Naive B cell (primary cell): ENCODE measurements at places on chromosomes 7 and 10. TPM values are rescaled to one million over a fixed set of nuclear protein-coding genes. Genes with fewer than 3 reads are reported as not detected.
A peak's percentile ranks its signal among the peaks of the same experiment; 100 is the strongest.

GRCh38 chr7:128881458-128882125 is 18.9 kb downstream of the ATP6V1F start:
- no peak overlapping the region for H3K27ac ChIP-seq
- H3K27me3 ChIP-seq: peaks cover 14% of the 10 kb centered on the region
- peaks cover 2% of the 10 kb centered on the region for H3K4me1 ChIP-seq
- DNase-seq: no peak

DNA sequence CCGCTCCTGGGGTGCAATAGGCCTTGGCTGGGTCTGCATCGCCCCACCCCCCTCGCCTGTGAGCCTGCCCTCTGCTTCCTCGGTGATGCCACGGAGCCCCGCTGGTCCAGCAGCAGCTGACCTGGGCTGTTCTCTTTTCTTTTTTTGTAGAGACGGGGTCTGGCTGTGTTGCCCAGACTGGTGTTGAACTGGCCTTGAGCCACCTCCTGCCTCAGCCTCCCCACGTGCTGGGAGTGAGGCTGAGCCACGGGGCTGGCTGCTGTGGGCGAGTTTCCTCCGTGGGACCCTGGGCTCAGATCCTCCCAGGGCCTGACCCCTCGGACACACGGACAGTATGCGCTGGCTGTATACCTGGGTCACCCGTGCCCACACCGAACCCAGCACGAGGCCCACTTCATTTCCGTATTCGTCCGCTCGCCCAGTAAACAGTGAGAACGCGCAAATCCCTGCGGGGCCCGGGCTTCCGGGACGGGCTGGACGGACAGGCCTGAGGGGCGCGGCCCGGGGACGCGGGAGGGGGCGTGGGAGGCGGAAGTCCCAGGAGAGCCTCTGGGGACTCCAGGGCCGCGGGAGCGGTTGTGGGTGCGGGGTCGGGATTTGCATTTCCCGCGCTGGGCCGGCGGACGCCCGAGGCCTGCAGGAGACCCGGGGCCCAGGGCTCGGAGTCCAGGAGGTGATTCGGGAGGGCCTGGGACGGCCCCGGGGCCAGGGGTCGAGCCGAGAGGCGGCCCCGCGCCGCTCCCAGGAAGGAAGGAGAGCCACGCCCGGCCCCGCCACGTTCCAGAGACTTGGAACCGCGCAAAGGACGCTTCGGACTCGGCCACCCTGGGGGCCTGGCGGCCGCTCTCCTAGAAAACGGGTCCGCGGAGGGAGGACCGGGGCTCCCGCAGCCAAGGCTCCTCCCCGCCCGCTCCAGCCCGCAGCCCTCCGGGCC is 57.7 kb upstream of the DNAJB6 start:
- H3K4me3 ChIP-seq: peak overlapping the region; percentile 20
- no peak for DNase-seq
- no peaks in the 10 kb centered on the region for H3K36me3 ChIP-seq
- H3K27me3 ChIP-seq: peaks cover 36% of the 10 kb centered on the region
- peaks cover 5% of the 10 kb centered on the region for H3K4me1 ChIP-seq
- no peak overlapping the region for H3K27ac ChIP-seq

Gene C7orf33
- polyA plus RNA-seq: not detected

- H3K27ac ChIP-seq: peak overlapping the region; percentile 81
- no peaks in the 10 kb centered on the region for H3K36me3 ChIP-seq
- no peaks in the 10 kb centered on the region for H3K27me3 ChIP-seq
Observed at GRCh38 chr7:44707558-44708230, 41.0 kb upstream of the ZMIZ2 start.

GRCh38 chr10:108755646-108756045 is 1167.7 kb downstream of the XPNPEP1 start:
- no peaks in the 10 kb centered on the region for H3K36me3 ChIP-seq
- DNase-seq: no peak
- no peaks in the 10 kb centered on the region for H3K4me1 ChIP-seq
- no peak overlapping the region for H3K4me3 ChIP-seq
- no peak overlapping the region for H3K27ac ChIP-seq
- peaks cover 11% of the 10 kb centered on the region for H3K27me3 ChIP-seq

- peaks cover 5% of the 10 kb centered on the region for H3K36me3 ChIP-seq
- H3K27me3 ChIP-seq: peaks cover 4% of the 10 kb centered on the region
- no peak overlapping the region for H3K4me3 ChIP-seq
- H3K27ac ChIP-seq: no peak overlapping the region
Observed at GRCh38 chr7:4073052-4073451, 609.0 kb upstream of the FOXK1 start.

DNA sequence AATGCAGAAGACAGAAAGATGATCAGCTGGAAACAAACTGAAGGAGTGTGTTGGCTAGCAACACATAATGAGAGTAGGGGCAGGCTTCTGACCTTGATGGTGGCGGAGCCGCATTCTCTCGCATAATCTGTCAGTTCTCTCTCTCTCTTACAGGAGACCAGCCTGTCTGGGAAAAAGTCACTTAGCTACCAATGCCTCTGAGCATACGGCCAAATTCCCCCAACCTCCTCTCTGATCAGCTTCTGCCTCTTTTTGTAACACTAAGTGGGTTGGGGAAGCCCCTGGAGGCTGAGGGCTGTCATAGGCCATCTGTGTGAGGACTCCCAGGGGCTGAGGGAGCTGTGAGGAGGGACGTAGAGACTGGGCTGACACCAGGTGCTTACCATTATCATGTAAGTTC is 104.6 kb downstream of the HIPK2 start:
- no peak overlapping the region for H3K4me3 ChIP-seq
- DNase-seq: no peak
- H3K27ac ChIP-seq: no peak overlapping the region
- H3K4me1 ChIP-seq: peaks cover 20% of the 10 kb centered on the region
- H3K36me3 ChIP-seq: peaks cover 4% of the 10 kb centered on the region
- no peaks in the 10 kb centered on the region for H3K27me3 ChIP-seq

Gene ARPC1B
- 595 TPM for polyA plus RNA-seq

DNA sequence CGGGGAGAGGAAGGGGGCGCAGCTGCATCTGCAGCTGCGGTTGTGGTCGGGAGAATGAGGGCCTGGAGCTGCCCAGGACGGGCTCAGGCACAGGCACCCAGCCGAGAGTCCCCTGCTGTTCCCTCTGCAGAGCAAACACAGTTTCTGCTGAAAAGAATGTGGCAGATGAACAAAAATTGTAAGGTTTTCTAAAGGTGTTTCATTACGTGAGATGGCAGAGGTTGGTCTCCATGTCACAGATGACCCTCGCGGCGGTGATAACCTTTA is 456.2 kb downstream of the DNAJB6 start:
- no peak overlapping the region for H3K4me3 ChIP-seq
- H3K27me3 ChIP-seq: no peaks in the 10 kb centered on the region
- DNase-seq: no peak
- peaks cover 4% of the 10 kb centered on the region for H3K4me1 ChIP-seq
- H3K36me3 ChIP-seq: no peaks in the 10 kb centered on the region

DNA sequence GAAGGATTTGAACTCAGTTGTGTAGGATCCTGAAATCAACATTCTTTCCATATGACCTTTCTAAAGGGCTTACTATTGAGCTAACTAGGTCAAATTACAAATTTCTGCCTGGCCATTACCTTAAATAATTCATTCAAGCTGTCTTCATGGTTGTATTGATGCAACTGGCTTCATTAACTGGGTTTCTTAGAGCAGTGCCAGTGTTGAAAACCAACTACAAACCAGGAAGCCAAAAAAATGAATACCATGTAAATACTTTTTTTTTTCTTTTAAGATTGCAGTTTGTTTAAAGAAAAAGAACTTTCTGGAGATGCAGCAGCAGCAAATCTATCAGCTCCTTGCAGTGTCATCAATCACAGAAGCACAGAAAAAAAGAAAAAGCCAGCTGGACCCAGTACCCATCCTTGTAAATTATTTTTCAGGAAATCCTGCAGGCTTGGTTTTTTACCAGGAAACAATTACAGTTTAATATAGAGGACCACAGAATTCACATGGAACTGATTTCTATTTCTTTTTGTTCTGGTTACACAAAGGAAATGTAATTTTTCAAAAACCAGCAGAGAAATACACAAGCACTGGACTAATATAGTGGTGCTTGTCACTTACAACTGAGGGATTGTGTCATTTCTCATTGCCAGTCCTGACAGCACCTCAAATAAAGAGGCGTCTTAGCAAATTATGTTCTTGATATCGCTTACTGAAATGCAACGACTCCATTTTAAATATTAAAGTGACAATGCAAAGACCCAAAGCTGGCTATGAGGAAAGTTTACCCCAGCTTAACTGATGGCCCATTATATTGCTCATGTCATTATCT is 131.9 kb downstream of the TMEM26 start:
- no peaks in the 10 kb centered on the region for H3K36me3 ChIP-seq
- no peak overlapping the region for H3K4me3 ChIP-seq
- H3K27ac ChIP-seq: no peak overlapping the region
- H3K4me1 ChIP-seq: no peaks in the 10 kb centered on the region
- no peak for DNase-seq
- H3K27me3 ChIP-seq: peaks cover 8% of the 10 kb centered on the region

Gene GFRA1
- not detected for polyA plus RNA-seq

Gene MAD1L1
- 109 TPM for polyA plus RNA-seq

GRCh38 chr10:17599089-17599488 is 18.1 kb downstream of the HACD1 start:
- H3K27me3 ChIP-seq: no peaks in the 10 kb centered on the region
- H3K27ac ChIP-seq: no peak overlapping the region
- H3K4me3 ChIP-seq: no peak overlapping the region
- no peaks in the 10 kb centered on the region for H3K36me3 ChIP-seq

DNA sequence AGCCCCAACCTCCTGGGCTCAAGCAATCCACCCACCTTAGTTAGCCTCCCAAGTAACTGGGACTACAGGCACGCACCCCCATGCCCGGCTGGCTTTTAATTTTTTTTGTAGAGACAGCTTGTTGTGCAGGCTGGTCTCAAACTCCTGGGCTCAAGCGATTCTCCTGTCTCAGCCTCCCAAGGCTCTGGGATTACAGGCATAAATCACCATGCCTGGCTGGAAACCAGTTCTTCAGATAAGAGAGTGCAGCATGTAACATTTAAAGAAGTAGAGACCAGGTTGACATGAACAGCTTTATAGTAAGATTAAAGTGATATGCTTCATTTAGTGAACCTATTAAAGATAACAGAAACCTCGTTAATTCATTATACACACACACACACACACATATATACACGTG is 167.9 kb upstream of the KAT6B start:
- H3K27me3 ChIP-seq: no peaks in the 10 kb centered on the region
- peaks cover 39% of the 10 kb centered on the region for H3K4me1 ChIP-seq
- H3K36me3 ChIP-seq: peaks cover 19% of the 10 kb centered on the region
- H3K27ac ChIP-seq: no peak overlapping the region
- no peak for DNase-seq

Gene AGAP9
- polyA plus RNA-seq: 0.12 TPM

Gene FANK1
- polyA plus RNA-seq: not detected

GRCh38 chr7:140297192-140297591 is 101.1 kb downstream of the SLC37A3 start:
- H3K27ac ChIP-seq: no peak overlapping the region
- H3K4me1 ChIP-seq: peaks cover 6% of the 10 kb centered on the region
- H3K36me3 ChIP-seq: no peaks in the 10 kb centered on the region
- DNase-seq: no peak
- H3K27me3 ChIP-seq: no peaks in the 10 kb centered on the region

Gene SMKR1
- 1.1 TPM for polyA plus RNA-seq

Gene FOXP2
- not detected for polyA plus RNA-seq

Gene KIAA1217
- not detected for polyA plus RNA-seq

- H3K4me1 ChIP-seq: no peaks in the 10 kb centered on the region
- no peak overlapping the region for H3K27ac ChIP-seq
- H3K36me3 ChIP-seq: peaks cover 4% of the 10 kb centered on the region
- no peak overlapping the region for H3K4me3 ChIP-seq
- no peak for DNase-seq
- H3K27me3 ChIP-seq: peaks cover under 1% of the 10 kb centered on the region
Observed at GRCh38 chr10:117972168-117972837, 74.4 kb downstream of the RAB11FIP2 start.

GRCh38 chr10:125073996-125074395 is 86.4 kb downstream of the CTBP2 start:
- H3K27me3 ChIP-seq: peaks cover 59% of the 10 kb centered on the region
- no peaks in the 10 kb centered on the region for H3K4me1 ChIP-seq
- no peak for DNase-seq
- H3K4me3 ChIP-seq: peak overlapping the region; percentile 1
- peaks cover 12% of the 10 kb centered on the region for H3K36me3 ChIP-seq

Gene SPDYE3
- polyA plus RNA-seq: 9.1 TPM

Gene STEAP2
- polyA plus RNA-seq: not detected

DNA sequence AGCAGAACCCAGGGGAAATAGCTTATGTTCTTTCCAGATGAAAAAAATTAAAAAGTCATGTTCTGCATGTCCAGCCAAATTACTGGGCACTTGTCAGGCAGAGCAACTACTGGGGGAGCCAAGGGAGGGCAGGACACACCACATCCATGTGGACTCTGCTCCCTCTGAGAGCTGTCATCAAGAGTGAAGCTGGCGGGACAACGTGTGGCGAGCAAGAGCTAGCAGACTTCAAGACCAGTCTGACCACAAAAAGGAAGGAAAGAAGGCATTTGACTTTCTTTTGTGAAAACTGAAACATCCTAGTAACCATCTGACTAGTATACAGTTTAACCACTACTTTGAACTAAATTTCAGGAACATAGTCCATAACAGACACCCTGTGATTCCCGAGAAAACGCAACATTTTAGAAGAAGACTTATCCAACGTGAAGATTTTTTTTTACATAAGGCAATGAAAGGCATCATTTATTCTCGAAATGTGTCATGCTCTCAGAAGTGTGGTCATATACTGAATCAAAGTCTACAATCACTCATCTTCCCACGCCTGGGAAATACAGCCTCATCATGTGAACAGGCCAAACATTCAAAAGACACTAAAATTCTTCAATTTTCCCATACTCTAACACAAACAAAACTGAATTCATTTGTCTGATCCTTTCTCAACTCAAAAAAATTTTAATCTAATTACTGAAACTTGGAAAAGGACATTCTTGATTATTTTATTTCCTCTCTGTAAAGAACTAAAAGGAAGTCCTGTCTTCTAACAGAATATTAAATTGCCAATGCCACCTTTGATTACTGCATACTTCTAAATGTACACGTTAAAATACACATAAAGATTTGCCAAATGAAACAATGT is 15.5 kb downstream of the CYTH3 start:
- H3K27me3 ChIP-seq: no peaks in the 10 kb centered on the region
- H3K4me1 ChIP-seq: peaks cover 37% of the 10 kb centered on the region
- peaks cover 6% of the 10 kb centered on the region for H3K36me3 ChIP-seq
- no peak for DNase-seq

Gene TSC22D4
- 22.5 TPM for polyA plus RNA-seq

Gene LRRC61
- polyA plus RNA-seq: 25.0 TPM

DNA sequence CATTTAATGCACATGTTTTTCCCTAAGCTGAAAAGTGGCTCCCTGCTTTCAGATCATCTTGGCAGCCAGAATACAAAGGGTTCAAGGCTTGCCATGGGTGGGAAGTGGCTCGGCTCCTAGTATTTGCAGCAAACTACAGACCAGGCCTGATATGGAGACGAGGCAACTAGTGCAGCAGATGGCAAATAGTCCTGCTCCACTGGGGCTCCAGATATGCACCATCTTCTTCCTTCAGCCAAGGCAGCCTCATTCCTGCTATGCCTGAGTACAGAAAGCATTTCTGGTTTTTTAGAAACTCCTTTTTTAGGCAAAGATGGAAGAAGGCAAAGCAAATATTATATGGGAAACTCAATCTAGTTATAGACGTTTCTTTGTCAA is 23.9 kb downstream of the LRRC4 start:
- peaks cover 8% of the 10 kb centered on the region for H3K36me3 ChIP-seq
- DNase-seq: no peak
- no peak overlapping the region for H3K27ac ChIP-seq
- H3K27me3 ChIP-seq: no peaks in the 10 kb centered on the region
- H3K4me3 ChIP-seq: no peak overlapping the region
